Amniotic stem cell (primary cell): ENCODE measurements at places on chromosomes 7 and 10.

DNA sequence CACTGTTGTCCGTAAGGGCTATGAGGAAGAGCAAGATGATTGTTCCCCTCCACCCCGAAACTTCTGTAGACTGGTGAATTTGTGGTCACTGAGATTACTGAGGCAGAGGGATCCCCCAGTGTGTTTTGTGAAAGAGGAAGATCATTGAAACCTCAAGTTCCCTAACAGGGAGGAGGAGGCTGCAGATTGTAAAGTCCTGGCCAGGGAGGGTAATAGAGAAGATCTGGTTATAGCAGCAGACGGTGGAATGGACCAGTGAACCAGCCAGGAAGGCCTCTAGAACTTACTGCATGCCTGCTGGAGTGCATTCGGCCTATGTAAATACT is 31.1 kb downstream of the LMTK2 start:
- no peak for DNase-seq

DNA sequence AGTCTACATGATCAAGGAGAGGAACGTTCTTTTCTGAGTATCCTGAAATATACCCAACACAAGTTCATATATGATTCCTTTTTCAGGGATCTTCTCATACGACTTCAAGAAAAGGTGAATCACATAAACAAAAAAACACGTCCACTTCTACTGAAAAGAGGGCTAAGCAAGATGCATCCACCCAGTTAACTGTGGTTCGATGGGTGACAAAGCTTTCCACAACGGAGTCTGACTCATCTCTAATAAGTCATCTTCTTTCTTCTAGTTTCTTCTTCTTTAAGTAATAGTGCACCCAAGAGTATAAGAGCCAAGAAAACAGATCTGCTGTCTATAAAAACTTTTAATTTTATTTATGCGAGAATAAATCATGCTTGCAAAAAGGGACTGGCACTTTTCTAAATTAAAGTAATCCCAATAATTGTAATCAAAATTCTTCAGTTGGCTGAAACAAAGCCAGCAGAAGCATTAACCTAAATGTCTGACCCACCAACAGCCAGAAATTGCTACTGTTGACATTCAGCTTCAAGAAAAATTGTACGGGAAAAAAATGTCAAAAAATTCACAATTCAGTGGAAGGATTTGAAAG is 146.9 kb upstream of the ANK3 start:
- DNase-seq = no peak

DNA sequence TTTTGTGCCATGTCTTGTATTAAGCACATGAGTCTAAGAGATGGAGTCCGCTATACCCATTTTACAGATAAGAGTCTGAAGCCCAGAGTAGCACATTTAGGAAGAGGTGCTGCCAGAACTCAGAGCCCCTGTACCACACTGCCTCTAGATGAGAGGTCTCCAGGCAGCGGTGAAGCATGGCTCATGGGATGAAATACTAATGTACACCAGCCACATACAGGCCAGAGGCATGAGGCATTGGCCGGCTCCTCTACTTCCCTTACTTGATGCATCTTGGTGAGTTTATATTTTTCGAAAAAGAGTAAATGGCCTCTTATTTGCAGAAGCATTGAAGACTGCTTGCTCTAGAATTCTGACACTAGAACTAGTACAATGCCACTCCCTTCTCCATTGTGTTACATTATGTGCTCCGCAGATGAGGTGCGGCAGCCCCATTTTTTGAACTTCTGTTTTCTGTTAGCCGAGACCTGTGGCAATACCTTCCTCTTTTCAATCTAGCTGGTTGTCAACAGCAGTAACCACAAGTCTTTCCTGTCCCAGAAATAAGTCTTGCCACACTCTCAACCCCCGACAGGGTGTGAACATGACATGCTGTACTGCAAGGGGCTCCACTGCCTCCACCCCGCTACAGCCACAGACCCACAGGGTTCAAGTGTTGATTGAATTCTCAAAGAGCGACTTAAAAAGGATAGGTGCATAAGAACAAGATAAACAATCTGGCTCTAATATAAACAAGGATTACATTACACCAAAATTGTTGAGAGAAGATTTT is 145.3 kb downstream of the CELF2 start:
- no peak for DNase-seq

- no peak for DNase-seq
Measured at GRCh38 chr7:77797734-77798393, 370 bp downstream of the TMEM60 start.
